ENCODE measurements at places on chromosomes 5 and 9.

DNA sequence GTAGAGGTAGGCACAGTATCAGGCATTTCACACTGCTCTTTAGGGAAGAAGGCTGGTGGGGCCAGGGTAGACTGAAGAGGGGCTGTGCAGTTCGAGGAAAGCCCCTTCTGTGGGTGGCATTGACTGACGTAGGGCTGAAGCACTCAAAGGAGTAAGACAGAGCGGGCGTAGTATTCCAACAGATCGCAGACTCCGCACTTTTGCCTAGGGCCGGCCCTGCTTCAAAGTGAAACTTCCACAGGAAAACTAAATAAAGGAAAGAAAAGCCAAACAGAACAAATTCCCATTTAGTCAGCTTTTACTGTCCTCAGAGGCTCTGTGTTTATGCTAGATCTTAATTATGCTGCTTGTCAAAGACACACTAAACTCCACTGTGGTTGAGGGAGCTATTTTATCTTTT is 493.0 kb upstream of the WWC1 start:
- DNase-seq, result no peak

GRCh38 chr9:4827224-4827623 is 34.5 kb downstream of the RCL1 start:
- DNase-seq, result no peak

- DNase-seq, result no peak
Observed at GRCh38 chr5:150627731-150628545, 12.5 kb upstream of the SYNPO start.

DNA sequence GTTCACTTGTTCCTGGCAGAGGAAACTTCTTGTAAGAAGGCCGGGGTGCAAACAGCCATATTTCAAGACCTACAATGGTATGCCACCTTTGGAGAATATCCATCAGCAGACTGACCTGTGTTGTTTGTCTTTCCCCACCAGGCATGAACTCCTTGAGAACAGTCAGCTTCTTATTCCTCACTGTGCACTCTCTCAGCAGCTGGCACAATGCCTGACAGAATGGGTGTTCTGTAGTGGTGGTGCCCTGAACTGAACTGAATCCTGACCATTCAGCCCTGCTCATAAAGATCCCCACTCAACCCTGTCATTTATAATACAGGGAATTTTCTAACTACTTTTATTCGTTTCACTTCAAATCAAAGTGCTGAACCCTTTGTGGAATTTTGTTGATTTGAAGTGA is 206.9 kb downstream of the COX7C start:
- no peak for DNase-seq

DNA sequence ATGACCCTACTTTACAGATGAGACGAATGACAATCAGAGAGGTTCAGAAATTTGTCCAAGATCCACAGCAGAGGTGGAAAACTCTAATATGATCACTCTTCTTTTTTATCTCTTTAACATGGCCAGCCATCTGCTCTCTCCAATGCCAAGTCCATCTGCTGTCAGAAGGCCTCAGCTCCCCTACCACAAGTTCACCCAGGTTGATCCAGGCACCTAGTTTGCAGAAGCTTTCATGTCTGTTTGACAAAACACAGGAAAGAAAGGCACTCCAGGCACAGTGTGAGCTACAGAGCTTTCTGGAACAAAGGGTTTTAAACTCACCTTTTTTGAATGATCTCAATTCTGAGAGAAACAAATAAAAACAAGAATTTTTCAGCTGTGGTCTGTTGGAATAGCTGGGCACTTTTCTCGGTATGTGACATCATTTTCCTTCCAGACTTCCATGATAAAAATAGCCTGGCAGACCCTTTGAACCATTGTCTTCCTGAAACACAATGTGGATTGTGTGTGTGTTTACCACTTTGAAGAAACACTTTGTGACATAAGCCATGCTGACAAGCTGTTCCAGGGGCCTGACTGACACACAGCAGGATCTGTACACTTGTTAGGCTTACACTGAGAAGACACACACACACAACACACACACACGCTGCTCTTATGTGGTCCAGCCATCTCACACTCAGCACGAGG is 214.3 kb downstream of the AGTPBP1 start:
- DNase-seq, result no peak

GRCh38 chr5:15105799-15106393 is 234.3 kb upstream of the ANKH start:
- DNase-seq, result peak; percentile 38

GRCh38 chr9:134618833-134619447 is 22.7 kb upstream of the COL5A1 start:
- no peak for DNase-seq

- no peak for DNase-seq
Observed at GRCh38 chr5:143154510-143155370, 248.7 kb downstream of the NR3C1 start.

- no peak for DNase-seq
Observed at GRCh38 chr9:88682431-88682831, 147.5 kb downstream of the NXNL2 start.

DNA sequence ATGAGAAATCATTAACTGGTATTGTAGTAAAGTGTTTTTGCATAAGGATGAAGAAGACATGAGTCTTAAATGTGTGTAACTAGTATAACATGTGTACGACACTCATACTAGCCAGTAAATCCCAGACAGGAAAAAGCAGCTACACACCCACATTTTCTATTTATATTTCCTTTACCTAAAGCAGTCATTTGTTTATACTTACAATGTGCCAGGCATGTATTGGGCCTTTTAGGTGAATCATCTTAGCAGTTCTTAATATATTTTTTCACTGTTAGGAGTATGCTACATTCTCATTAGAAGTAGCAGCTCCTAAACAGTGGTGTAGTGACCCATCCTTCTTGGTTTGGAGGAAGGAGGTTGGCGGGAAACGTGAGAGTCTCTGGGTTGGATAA is 55.8 kb upstream of the TMC1 start:
- DNase-seq, result no peak

DNA sequence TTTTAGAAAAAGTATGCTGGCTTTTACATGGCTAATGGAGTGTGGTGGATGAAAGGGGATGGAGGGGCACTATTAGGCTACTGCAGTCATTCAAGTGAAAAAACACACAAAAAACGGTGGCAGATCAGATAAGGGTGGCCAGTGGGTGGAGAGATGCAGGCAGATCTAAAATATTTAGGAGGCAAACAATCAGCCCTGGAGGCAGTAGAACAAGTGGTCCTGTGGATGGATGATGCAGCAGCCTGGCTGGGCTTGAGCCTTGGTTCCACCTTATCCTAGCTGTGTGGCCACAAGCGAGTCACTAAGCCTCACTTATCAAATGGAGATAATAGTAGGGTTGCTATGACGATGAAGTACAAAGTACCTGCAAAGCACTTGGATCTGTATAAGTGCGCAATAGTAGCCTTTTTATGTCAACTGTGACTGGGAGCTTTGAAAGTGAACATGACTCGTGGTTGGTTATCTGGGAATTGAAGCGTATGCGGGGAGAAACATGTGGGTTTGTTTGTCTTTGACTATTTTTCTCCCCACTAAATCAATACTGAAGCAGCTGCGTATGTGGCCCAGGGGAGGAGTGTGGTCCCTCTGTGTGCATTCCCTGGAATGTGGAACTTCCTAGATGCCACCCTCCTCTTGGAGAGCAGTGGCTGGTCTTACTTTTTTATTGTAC is 20.2 kb downstream of the NSG2 start:
- no peak for DNase-seq

DNA sequence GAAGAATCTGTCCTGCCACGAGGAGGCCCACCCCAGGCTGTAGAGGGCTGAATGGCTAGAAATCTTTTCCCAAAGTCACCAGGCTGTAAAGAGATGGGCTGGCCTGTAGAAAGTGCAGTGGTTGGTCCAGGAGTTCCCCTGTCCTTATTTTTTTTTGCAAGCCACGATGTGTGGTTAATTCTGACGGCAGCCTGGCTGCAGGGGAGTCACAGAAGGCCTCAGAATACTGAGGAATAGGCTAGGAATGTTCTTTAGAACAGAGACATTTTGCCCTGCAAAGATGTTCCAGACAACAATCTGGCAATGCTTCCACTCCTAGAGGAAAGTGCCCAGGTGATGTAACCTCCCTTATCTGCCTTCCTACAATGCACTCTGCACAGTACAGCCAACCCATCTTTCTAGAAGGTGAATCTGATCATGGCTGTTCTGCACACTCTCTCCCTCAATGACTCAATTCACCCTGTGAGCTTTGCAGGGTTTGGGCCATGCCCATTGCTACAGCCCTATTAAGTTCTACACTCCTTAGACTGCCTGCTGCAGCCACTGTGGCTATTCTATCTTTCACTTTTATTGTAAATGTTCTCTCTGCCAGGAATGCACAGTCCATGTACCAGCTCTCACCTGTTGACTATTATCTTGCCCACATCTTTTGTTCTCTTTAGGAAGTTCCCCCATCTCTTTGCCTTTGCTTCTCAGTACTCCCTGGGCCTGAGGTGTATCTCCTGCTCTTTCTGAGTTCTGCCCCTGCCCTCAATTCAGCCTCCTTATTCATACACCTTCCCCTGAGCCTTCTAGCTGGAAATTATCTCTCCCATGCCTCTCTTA is 377.8 kb upstream of the CLINT1 start:
- no peak for DNase-seq

- no peak for DNase-seq
Observed at GRCh38 chr5:179568721-179569120, 18.4 kb downstream of the RUFY1 start.

- DNase-seq, result no peak
Observed at GRCh38 chr5:150152636-150153462, 2.8 kb downstream of the PDGFRB start.

DNA sequence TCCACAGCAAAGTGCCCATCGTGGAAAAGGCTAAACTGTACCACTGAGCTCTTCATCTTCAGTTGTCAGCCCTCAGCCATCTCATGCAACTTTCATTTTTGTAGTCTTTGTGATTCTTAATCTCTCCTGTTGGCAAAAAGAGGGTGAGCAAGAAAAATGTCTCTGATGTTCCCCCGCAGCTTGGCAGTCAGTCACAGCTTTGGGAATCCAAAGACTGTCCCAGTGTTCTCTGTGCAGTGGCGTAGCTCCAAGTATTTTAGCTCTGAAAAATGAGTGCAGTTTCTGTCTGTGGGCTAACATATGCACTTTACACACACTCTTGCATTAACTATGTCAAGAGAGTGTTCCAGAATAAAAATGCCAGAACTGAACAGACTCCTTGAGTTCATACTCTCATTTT is 372.2 kb downstream of the TMEM232 start:
- DNase-seq, result no peak

DNA sequence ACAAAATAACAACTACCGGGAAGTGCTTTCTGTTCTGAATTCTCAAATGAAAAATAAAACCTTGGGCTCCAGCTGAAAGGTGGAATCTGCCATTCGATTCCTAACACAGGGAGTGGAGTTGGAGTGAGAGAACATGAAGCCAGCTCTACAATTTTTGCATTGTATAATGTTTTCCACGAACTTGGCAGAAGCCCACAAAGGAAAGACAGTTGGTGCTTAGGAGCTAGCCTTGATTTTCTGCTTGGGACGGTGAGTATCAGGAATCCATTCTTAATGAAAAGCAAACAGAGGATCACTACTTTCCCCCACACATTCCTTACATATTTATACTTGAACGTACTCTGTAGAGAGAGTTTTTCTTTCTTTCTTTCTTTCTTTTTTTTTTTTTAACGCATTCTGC is 74.2 kb upstream of the FBXL7 start:
- no peak for DNase-seq

- DNase-seq, result no peak
Observed at GRCh38 chr5:37448941-37449340, 69.8 kb downstream of the WDR70 start.

DNA sequence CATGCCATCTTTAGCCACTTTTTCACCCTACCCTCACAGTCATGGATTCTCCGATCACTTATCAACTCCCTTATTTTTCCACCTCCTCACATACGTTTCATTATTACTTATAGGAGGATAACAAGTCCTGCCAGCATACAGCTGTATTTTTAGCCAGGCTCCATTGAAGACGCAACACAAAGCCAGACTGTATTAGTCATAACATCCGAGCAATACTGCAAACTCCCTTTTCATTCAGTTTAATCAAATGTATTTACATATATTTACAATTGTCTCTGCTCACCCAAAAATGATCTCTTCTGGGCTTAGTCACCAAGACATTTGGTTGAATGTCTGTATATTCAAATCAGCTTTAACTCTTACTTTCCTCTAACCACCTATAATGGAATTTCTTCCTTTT is 126.4 kb upstream of the PRLR start:
- DNase-seq, result no peak

DNA sequence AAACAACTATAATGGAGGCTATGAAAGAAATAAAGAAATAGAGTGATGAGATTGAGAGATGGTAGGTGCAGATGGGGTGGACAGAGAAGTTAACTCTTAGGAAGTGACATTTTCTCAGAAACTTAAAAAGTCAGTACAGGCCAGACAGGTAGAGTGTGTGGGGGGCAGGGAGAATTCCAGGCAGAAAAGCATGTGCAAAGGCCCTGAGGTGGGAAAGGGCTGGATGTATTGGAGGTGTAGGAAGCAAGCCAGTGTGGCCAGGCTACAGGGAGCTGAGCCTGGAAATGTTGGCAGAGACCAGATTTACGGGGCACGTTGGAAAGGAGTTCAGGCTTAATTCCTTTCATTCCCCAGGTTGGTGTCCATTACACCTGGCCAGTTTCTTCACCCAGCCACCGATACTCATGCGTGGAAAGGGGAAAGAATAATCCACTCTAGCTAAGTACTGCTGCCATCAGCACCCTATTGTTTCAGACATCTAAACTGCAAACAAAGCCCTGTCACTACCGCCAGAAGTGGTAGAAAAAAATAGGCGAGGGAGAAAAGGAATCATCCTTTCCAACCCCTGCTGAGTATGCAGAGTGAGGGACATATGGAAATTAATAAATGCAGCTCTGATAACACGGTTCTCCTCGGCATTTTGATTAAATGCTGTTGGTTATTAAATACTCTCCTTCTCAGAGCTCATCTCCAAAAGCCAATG is 116.8 kb upstream of the GPR151 start:
- DNase-seq, result no peak

GRCh38 chr5:152271420-152271819 is 133.7 kb downstream of the NMUR2 start:
- DNase-seq, result peak; percentile 2

DNA sequence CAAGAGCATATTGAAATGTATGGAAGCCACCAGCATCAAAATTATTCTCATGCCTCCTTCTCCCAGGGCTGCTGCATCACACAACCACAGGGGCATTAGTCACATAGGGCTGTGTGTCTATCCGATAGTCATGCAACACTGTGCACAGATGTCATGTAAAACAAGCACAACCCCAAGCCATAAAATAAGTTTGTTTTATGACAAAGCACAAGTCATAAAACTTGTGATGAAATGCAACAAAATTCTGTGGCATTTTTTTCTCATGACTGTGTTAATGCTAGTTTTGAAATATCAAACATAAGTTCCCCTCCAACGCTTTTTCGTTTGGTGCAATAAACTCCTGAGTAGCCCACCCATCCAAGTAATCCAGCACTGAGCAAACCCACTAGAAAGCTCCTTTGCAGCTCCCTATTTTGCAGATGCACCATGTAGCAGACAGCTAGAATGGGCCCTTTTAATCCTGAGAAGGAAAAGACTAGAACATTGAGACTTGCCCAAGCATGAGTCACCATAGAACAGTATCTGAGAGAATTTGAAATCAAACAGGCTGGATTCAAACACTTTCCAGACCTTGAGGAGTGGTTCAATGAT is 93.3 kb upstream of the ZNF366 start:
- DNase-seq, result no peak
